Cardiac septum (tissue), 1 donor: ENCODE measurements at places on chromosomes 16 and 17. TPM values are rescaled to one million over a fixed set of nuclear protein-coding genes. Genes with fewer than 3 reads are reported as not detected.

STAT3 gene
- total RNA-seq, result 159 TPM

SPDYE4 gene
- total RNA-seq, result not detected

CNOT1 gene
- 85.6 TPM for total RNA-seq

- DNase-seq, result no peak
These were observed 4.9 kb downstream of the KRT27 start for GRCh38 chr17:40777459-40777858.

DNA sequence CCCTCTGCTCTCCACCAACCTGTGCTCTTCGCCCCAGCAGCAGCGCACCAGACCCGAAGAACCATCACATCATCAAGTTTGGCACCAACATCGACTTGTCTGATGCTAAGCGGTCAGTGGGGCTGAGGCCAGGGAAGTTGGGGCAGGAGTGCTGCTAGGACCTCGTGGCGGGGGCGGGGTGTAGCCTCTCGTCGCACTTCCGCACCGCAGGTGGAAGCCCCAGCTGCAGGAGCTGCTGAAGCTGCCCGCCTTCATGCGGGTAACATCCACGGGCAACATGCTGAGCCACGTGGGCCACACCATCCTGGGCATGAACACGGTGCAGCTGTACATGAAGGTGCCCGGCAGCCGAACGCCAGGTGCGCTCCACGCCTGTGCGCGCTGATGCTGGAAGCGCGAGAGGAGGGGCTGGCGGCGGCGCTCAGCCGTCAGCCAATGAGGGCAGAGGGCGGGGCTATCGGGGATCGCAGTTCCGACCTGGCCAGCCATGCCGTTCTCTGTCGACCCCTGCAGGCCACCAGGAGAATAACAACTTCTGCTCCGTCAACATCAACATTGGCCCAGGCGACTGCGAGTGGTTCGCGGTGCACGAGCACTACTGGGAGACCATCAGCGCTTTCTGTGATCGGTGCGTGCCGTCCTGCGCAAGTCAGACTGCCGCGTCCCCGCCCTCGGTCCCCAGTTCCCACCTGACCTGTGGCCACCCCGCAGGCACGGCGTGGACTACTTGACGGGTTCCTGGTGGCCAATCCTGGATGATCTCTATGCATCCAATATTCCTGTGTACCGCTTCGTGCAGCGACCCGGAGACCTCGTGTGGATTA, 3.2 kb upstream of the TMEM88 start:
- peak; percentile 95 for DNase-seq

- DNase-seq, result no peak
These were observed 151.0 kb upstream of the RBL2 start for GRCh38 chr16:53282975-53283946.

DNA sequence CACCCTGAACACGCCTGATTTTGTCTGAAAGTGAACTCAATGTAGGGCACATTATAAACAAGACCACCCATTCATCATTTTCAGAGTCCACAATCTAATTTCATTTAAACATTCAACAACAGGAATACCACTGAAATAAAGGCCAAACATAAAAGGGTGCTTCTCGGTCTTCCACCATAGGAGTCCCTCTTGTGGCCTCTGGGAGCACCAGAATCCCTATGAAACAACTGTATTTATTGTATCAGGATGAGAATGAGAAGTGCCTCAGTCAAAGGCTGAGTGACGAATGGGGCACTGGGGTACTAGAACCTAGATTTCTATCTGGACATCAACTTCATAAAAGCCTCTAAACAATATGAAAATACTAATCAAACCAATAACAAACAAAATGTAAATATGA, 40.4 kb downstream of the NXPH3 start:
- no peak for DNase-seq

DNA sequence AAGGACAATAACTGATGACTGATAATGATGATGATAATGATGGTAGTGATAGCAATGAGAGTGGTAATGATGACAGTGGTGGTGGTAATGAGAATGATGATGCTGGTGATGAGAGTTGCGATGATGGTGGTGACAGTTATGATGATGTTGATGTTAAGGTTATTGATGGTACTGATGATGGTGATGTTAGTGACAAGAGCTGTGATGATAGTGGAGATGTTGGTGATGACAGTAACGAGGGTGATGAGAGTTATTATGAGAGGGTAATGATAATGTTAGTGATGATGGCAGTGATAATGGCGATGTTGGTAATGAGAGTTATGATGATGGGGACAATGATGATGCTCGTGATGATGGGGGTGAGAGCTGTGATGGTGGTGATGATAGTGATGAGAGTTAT, 13.2 kb upstream of the TMEM132E start:
- no peak for DNase-seq
